Tibial nerve (tissue), 4 donors: ENCODE measurements at places on chromosomes 4 and X.

- DNase-seq = no peak
Measured at GRCh38 chrX:126985981-126986380, 166.5 kb downstream of the PRR32 start.

DNA sequence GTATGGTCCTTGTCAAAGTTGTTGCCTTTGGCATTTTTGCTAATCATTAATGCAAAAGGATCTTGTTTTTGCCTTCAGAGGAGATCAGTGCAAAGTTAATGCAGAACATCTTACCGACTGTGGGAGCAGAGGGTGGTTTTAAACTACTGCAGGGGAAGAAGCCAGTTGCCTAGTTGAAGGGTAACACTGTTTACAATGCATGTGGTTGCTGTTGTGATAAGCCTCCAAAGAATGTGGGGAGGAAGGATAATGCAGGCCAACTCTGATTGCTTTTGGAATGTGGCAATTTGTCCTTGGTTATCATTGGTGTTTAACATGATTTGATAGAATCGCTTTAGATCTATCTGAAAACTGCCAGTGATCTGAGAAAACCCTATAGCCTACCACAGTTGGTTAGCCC, 204.3 kb upstream of the TLL1 start:
- DNase-seq = no peak

DNA sequence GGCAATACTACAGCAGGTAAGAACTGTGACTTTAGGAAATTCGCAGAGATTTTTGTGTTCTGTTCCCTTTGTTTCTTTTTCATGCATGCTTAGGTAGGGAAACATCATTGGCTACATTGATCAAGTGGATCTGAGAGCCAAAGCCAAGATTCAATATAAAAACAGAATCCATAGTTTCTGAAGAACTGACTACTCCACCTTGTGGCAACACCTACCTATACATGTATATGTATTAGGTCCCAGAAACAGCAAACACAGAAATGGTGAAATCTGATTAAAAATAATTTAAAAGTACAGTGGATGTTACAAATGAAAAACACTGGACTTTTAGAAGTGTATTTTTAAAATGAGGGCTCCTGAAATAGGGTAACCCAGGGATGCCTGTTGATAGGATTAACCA, 322.6 kb upstream of the MAOA start:
- DNase-seq = no peak

GRCh38 chr4:88219099-88219498, 60.7 kb upstream of the ABCG2 start:
- DNase-seq = no peak
